ENCODE measurements at places on chromosomes 2 and 18.

- no peak for DNase-seq
These were observed 343.7 kb upstream of the MEX3C start for GRCh38 chr18:51541230-51541629.

- no peak for DNase-seq
These were observed 93.7 kb downstream of the PAX3 start for GRCh38 chr2:222205136-222205535.

DNA sequence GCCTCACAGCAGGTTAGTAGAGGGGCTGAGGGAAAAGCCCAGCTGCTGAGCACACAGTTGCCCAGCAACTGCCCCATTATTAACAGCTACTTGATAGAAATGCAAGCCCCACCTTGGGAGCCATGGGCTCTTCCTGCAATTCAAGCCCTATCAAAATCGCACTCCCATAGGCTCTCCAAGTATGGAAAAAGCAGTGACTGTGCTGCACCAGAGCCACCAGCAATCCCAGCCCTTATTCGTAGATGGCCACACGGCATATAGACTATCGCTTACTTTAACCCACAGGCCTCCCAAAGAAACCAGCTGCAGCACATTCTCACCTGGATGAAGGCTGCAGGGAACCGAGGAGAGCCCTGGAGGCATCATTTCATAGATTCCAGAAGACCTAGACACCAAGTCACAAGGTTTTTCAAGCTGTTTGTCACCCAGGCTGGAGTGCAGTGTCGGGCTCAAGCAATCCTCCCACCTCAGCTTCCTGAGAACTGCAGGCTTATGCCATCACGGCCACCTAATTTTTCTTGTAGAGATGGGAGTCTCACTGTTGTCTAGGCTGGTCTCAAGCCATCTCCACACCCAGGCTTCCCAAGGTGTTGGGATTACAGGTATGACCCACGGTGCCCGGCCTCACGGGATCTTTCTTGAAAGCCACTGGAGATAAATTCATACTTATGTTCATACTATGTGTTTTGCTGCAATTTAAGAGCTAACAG lies 11.3 kb downstream of the NCL start:
- DNase-seq: peak; percentile 58

GRCh38 chr2:168633200-168633599 lies 169.2 kb upstream of the NOSTRIN start:
- no peak for DNase-seq

- DNase-seq: no peak
These were observed 17.7 kb upstream of the SEMA4C start for GRCh38 chr2:96887493-96888012.

DNA sequence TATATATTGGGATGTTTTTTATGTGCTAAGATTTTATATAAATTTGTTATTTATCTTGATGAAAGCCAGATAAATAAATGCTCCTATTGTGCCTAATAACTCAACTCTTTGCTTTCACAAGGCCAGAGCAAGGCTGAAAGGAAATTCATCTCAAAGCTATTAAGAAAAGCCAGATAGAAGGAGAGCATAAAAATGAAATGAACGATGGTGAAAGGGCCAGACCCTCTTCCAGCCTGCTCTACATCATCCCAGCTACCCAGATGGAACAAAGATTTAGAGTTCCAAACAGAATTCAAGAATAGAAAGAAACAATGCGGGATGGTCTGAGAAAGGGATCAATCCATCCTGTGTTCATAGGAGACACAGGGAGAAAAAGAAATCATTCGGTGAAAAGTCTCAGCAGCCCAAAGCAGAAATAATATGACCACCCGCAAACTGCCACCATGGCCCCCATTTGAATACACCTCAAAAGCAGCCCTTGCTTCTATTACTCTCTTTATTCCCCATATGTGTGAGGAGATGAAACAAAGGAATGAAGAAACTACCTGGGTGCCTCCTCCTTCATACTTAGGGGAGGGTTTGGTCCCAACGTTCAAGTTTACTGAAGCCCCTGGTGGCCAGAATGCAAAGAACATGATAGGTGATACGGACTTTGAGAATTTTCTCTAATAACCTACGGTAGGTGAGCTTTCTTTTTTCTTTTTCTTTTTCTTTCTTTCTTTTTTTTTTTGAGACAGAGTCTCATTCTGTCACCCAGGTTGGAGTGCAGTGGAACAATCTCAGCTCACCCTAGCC lies 110.1 kb upstream of the FBXO11 start:
- DNase-seq: no peak

DNA sequence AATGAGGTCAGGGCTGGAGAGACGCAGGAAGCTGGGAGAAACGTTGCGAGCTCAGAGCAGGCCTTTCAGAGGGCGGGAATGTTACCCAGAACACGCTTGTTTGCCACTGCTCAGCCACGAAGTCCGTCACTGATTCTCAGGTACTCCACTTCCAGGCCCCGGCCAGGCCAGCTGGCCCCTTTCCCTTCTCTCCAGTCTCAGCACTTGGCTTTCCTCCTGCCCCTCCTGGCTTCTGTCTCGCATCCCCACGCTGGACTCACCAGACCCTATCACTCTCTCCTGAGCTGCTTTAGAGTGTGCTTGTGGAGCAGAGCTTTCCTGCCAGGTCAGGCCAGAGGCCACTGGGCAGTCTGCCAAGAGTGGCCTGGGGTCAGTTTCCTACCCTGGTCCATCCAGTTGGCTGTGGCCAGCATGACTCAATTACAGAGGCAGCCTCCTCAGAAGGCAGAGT lies 151.4 kb downstream of the TWIST2 start:
- DNase-seq: no peak

DNA sequence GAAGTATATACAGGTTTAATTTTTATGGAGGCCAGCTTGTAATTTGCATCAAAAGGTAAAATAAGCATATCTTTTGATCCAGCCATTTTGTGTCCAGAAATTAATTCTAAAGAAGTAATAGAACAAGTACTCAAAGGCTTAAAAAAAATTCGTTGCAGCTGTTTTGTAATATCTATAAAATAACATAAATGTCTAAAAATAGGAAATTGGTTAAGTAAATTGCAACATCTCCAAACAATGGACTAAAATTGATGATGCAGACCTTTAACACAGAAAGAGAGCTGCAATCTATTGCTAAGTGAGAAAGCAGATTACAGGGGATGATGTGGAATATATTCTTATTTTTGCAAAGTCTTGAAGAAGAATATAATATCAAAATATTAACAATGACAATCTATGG lies 19.4 kb downstream of the AAK1 start:
- no peak for DNase-seq

DNA sequence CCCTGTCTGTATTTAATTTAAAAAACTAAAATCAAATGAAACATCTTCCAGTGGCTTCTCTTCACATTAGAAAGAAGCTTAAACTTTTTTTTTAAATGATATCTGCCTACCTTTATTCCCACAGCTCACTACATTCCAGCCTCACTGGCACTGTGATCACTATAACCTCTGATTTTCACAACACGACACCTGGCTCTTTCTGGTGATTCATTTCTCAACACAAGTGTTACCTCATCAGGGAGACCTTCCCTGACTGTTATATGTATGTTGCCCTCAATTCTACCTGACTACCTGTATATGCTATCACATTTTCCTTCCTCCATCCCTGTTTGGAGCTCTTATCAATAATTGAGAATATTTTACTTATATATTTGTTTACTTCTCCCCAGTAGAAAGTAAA lies 76.6 kb downstream of the BAZ2B start:
- no peak for DNase-seq

GRCh38 chr18:62321201-62321600 lies 3.9 kb upstream of the TNFRSF11A start:
- no peak for DNase-seq

DNA sequence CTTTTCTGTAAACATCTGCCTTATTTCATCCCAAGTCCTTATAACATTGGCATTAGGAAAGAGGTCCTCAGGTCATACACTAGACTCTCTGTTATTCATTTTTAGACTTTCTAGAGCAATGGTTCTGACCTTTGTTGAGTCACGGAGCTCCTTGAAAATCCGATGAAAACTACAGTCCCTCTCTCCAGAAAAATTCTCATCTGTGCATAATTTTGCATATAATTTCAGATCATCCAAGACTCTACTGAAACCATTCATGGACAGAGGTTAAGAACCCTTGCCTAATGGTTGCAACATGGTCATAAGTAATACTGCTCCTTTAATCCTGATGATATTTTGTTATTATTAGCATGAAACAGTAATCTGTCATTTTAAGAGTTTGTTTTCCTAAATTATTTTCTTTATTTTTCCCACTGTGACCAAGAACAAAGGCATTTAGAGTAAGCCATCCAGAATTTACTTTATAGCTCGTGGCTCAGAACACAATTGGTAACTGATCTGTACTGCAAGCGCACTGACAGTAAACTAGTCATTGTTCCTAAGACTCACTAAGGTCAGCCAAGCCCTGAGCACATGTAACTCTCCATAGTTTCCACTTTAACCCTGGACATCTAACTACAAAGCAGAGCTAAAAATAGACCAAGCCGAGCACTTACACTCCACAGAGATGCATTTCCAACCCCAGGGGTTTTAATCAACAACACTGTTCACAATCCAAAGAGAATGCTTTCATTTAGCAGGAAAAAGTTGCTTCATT lies 8.4 kb downstream of the MYOM1 start:
- no peak for DNase-seq

GRCh38 chr2:29000481-29000880 lies 19.4 kb downstream of the TOGARAM2 start:
- no peak for DNase-seq

GRCh38 chr2:69975136-69975852 lies 13.9 kb upstream of the ASPRV1 start:
- DNase-seq: no peak

DNA sequence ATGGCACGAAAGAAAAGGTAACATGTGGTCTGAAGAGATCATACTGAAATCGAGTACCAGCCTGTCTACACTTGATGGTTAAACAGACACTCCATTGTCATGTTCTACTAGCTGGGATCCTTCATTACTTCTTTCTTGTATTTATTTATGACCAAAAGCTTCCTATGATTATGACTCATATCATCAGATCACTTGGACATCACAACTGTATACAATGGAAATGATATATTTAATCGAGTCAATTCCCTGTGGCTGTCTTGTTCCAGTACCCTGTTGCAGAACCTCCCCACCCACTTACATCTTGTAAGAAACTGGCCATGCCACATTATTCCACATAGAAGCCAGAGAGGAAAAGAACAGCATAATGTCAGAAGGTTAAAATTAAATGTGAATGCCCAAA lies 358.9 kb downstream of the ZEB2 start:
- no peak for DNase-seq

- no peak for DNase-seq
These were observed 19.7 kb upstream of the SCG2 start for GRCh38 chr2:223621901-223622300.

DNA sequence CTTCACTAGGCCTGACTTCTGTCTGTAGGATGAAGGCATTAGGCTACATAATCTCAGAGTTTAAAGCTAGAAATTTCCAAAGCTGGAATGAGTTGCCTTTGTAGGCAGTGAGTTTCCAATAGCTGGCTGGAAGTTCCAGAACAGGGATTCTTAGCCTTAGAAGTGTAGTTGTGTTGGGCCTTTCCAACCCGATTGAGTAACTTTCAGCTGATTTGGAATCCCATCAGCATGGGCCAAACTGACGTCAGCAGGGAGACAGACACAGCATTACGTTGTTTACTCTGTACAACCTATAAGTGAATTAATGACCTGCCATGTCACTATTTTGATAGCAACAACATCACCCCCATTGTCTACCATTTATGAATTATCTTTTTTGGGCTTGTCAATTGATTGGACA lies 56.9 kb downstream of the SETBP1 start:
- no peak for DNase-seq

DNA sequence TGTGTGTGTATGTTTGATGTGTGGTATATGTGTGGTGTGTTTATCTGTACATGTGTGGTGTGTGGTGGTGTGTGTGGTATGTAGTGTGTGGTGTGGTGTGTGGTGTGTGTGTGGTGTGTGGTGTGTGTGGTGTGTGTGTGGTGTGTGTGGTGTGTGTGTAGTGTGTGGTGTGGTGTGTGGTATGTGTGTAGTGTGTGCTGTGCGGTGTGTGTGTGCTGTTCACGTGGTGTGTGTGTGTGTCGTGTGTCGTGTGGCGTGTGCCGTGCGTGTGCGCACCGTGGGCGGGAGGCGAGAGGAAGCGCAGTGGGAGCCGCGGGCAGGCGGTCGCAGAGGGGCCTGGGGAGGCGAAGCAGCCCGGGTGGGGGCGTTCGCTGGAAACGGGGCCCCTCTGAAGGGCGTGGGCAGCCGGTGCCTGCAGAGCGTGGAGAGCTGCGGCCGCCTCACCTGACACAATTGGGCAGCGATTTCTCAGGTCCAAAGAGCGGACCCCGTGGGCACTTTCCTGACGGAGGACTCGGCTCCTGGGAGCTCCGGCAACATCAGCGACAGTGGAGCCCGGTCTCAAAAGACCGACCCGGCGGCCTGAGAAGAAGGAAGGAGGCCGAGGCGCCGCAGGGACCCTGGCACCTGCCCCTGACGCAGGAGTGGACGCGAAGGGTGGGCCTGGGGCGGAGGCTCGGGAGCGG lies 741.1 kb upstream of the SALL3 start:
- DNase-seq: no peak

GRCh38 chr2:167962436-167963226 lies 284.8 kb downstream of the STK39 start:
- DNase-seq: no peak

- DNase-seq: no peak
These were observed 49.1 kb downstream of the KCNIP3 start for GRCh38 chr2:95346231-95346737.

DNA sequence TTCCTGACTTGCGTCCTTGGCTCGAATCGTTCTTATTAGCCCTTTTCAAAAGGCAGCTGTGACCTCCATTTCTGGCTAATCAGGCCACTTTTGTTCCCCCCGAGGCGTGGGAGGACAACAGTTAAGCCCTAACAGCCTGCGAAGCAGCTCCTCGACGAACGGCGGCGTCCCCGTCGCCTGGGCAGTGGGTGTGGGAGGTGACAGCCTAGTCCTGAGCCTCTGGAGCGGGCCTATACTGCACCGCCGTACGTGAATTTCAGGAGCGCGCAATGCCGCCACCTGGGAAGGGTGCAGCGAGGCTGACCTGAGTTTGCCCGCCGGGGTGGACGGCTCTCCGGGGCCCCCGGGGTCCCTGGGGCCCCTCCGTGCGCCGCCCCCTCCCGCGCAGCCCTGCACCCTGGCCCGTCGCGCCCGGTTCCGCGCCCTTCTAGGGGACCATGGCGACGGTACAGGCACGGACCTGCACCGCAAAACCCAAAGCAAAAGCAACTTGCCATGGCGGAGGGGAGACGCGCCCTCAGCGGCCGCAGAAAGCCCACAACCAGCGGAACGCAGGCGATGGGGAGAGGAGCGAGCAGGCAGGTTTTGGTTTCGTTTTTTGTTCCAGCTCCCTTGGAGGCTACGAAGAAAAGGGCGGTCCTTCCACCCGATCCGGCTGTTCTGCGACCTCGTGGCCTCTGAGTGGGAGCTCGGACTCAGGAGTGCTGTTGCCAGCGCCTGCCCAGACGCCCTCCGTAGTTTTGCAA lies at the start of gene RBM43:
Gene RBM43, minus strand, starts transcription at position 633 of the 746 bp plus-strand sequence. Its CDS starts 136 bp downstream, at position 497.
- peak; percentile 84 for DNase-seq

All from activated T-cell treated with anti-CD3 and anti-CD28 coated beads, Interleukin-2, amount 50 U/mL, for 24 hours (primary cell).